NCI-H524 (cell line): ENCODE measurements at places on chromosomes 6 and 20.

DNA sequence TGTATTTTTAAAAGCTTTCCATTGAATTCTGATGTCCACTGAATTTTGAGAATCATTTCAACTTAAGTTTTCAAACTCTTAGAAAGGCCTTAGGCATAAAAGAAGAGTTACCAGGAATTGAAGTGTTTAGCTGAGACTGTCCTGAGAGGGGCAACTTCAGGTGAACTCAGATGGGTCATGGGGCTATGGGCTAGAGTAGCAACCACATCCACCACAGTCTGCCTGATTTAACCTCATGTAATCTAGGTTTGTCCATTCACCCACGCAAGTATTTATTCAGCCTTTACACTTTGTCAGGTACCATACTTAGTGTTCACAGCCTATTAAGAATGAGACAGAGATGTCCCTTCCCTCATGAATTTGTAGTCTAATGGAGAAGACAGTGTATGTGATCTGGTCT lies 501.0 kb downstream of the KIF16B start:
- no peak for DNase-seq

DNA sequence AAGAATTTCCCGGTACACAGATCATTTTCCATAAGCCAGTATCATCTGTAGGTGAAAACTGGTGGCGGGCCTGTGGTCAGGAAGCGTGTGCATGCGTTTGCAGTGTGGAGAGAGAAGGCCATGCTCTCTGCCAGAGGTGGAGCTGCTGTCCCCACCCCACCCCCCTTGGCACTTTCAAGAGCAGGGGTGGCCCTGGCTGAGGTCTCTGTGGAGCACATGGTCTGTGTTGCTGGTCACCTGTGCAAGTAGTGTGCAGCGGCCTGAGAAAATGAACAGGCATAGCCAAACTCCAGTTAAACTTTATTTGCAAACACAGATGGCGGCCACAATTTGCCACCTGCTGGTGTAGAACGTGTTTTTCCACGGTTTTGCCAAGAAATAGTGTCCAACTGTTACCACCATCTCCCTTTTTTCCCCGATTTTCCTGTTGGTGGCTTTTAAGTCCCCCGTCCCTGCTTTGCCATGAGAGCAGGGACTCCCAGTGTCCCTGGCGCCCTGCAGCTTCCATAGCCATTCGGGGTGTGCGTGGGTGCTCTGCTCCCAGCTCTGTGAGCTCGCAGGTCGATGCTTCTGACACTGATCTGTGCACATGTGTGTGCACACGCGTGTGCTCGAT lies 2.5 kb downstream of the ADRM1 start:
- DNase-seq: no peak

DNA sequence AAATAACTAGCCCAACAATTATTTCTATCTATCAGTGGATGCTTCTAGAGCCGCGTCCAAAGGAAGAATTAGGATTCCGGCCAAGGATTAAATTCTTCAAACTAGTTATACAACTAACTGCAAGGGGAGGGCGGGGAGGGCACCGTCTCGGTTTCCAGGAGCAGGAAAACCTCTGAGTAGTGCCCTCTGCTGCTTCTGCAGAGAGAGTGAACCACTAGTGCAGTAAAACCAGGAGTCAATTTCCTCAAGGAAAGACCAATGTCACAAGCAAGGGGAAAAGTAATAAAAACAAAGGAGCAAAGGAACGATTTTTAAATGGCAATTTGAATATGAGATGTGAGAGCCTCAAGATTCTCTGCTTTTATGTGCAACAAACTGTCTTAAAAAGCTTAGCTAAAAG lies 16.5 kb upstream of the UBE2J1 start:
- peak; percentile 44 for DNase-seq

GRCh38 chr6:124033501-124033900 lies 229.8 kb downstream of the NKAIN2 start:
- no peak for DNase-seq

DNA sequence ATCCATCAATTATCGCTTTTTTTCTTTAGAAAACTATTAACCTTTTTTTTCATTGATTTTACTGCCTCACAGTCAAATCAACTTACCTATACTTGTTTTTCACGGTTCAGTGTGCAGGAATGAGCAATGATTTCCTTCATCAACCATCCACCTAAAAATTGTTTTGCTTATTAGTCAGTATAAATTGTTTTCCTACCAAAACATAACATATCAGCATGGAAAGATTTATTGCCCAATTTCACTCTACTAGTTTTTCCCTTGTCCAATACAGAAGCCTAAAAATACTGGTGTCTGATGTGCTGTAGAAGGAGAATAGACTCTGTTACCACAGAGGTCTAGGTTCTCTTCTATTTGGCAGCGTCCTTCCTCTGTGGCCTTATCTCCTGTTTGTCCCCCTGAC lies 558.2 kb upstream of the CITED2 start:
- no peak for DNase-seq
